ENCODE measurements at places on chromosomes 3 and 15. TPM values are rescaled to one million over a fixed set of nuclear protein-coding genes. Genes with fewer than 3 reads are reported as not detected.

The MEX3B gene
- total RNA-seq = 8.5 TPM

The CYP8B1 gene
- total RNA-seq = 0.08 TPM

The MEGF11 gene
- 0.95 TPM for total RNA-seq

The PLCB2 gene
- 1.7 TPM for total RNA-seq

The PSTPIP1 gene
- 0.46 TPM for total RNA-seq

The FBXO45 gene
- 21.6 TPM for total RNA-seq

The IQCB1 gene
- 20.1 TPM for total RNA-seq

The CCNB2 gene
- total RNA-seq = 67.6 TPM

The HCLS1 gene
- 0.85 TPM for total RNA-seq

The DALRD3 gene
- 22.5 TPM for total RNA-seq

All from Panc1 (cell line).